Activated CD4-positive, alpha-beta T cell treated with anti-CD3 and anti-CD28 coated beads, Interleukin-10, Interleukin-2, amounts not matched to agents 100 ng/mL and 50 ng/mL, durations not matched to agents 16 hours and 8 hours (primary cell): ENCODE measurements at places on chromosomes 2 and 18.

DNA sequence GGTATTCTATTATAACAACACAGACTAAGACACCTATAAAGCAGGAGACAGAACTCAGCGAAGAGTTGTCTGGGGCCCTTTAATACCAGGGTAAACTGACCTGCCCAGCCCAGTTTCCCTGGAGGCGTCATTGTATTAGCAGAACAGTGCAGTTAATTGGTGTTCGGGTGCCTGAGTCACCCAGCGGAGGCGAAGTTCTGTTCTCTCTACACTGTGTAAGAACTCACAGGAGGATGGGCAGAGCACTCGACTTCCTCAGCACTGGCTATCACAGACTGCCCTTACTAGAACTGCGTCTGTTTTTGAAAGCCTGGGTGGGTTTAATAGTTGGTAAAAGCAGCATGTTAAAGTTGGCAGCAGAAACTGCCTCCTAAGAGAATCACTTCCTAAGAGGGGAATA is 106.5 kb upstream of the ATP8B1 start:
- DNase-seq, result no peak

GRCh38 chr2:105042189-105042588 is 4.3 kb downstream of the MRPS9 start:
- DNase-seq, result no peak

DNA sequence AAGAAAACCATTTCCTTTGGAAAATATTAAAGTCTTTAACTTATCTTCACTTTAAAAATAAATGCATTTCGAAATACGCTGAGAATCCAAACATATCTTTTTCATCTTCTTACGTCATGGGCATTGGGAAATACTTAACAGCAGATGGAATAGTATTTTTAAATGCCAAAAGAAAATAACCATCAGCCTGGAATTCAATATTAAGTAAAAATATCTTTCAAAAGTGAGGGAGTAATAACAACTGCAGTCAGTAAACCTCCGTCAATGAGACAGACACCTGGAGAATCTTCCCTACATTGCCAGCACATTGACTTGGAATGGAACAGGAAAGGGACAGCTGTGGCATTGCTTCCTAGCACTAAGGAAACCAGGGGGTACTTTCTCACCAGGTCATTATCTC is 290.4 kb upstream of the TNP1 start:
- no peak for DNase-seq

GRCh38 chr2:236747426-236747825 is 177.8 kb downstream of the ACKR3 start:
- DNase-seq, result no peak

GRCh38 chr2:50098242-50098641 is 933.7 kb downstream of the NRXN1 start:
- no peak for DNase-seq

- peak; percentile 29 for DNase-seq
Measured at GRCh38 chr2:108898315-108899082, 90.5 kb downstream of the EDAR start.

DNA sequence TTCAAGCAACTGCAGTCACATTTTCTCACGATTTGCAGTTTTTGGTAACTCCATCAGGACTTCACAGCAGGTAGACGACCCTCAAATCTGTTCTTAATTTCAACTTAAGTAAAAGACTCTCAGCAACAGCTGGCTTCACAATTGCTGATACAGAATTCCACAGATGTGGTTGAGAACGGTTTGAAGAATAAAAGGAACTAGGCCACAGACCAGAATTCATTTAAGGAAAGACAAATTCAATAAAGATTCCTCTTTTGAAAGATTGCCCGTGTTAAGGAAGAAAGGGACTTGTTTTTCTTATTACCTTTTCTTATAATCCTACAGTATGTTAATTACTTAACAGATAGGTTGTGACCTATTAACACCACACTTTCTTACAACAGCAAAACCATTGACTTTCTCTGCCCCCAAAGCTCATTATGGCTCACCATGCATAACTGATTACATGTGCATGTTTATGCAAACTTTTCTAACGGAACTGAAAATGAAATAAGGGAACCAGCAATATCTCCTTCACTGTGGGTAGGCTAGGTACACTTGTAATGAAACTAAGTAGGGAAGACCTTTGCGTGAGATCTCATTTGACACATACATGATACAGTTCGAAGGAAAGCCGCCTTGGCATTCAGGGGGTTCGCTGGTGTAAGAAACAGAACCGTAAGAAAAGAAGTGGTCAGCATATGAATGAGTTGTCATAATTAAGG is 4.7 kb upstream of the ZNF516 start:
- DNase-seq, result no peak

DNA sequence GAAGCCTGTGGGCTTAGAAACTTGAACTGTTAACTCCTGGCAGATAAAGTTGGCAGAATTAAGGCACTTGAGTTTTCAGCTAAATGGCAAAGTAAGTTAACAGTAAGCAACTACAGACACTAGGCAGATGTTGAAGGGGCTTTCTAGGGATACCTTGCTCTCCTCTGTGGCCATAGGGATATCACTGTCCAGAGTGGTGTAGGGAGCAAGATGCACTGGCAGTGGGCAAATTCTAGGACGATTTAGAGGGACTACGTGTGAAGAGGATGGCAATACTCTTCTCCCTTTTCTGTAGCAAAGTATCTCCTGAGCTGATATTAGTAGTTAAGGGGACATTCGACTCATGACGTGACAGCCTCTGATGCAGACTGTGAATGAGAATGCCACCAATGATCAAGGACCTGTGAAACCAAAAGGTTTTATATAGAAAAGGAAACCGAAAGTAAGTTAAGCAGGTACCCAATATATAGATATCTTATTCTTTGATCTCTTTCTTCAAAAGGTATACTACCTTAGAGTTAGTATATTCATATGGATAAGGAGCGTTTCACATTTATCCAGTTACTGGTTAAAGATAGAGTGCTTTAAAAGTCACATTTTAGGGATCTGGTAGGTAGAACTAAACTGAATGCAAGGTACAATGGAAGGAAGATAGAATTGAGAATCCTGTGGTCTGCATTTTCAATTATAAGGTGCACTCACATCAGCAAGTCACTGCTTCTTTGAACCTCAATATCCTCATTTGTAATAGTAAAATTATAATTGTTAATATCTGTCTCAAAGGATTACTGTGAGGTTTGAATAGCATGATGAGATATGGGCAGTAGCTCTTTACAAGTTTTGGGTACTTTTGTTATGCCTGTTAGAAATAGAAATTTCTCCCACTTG is 106.4 kb downstream of the KCNH7 start:
- DNase-seq, result peak; percentile 28

- no peak for DNase-seq
Measured at GRCh38 chr18:10205151-10205550, 249.3 kb upstream of the APCDD1 start.

DNA sequence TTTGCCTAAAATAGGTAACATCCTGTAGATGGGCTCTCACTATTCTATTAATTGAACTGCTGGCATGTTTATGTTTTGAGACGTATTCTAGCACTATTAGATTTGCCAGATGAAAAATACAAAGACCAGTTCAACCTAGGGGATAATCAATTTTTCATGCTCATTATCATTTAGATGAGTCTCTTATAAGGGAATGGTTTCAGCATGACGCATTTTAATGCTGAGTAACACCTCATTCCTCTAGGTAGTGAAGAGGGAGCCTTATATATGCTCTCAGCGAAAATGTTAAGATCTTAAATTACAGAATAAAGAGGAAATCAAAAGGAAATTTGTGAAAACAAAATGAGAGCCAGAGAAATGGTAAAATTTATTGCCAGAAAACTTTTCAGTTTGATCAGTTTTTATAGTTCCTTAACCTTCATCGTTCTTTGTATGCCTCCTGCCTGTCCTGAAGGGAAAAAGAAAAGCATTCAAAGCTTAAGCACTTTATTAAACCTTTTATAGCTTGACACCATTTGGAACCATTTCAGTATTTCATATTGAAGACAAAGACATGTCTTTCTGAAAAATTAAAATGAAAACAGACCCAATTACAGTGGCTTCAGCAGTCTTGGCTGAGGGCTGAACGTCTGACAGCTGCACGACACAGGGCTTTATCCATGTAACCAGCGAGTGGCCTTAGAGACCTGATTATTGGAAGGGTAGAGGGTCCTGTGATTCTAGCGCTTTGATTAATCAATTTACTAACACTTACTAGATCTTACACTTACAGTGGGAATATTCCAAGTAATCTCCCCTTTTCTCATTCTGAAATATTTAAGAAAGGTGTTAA is 112.8 kb downstream of the ADCYAP1 start:
- DNase-seq, result no peak

GRCh38 chr18:63869851-63870250 is 17.7 kb upstream of the SERPINB2 start:
- no peak for DNase-seq

DNA sequence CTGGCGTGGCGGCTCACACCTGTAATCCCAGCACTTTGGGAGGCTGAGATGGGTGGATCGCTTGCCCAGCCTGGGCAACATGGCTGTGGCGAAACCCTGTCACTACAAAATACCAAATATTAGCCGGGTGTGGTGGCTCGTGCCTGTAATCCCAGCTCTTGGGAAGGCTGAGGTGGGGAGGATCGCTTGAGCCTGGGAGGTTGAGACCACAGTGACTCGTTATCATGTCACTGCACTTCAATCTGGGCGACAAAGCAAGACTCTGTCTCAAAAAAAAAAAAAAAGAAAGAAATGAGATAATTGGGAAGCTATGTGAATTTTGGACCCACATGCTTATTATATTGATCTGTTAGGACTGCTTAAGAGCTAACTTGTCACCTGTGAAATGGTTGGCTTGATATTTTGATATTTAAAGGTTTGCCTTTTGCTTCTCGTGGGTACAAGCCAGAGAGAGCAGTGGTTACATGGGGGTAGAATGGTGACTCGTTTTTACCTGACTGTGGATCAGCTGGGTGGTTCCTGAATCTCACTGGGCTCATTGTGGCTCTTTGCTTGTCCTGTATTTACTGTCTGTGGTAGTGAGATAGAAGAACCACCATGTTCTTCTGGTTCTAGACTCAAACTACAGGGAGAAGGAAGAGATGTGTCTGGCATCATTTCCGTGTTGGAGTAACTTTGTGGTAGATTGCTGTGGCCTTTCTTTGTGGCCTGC is 28.9 kb downstream of the ZNF532 start:
- peak; percentile 2 for DNase-seq
